MG63 (cell line): ENCODE measurements at places on chromosomes 16 and 17.

GRCh38 chr16:11256661-11257130, 692 bp upstream of the SOCS1 start:
- DNase-seq, result peak; percentile 71

GRCh38 chr16:23824909-23825308, 10.9 kb upstream of the PRKCB start:
- no peak for DNase-seq

- no peak for DNase-seq
Measured at GRCh38 chr17:79874329-79874981, 35.2 kb upstream of the CBX4 start.

DNA sequence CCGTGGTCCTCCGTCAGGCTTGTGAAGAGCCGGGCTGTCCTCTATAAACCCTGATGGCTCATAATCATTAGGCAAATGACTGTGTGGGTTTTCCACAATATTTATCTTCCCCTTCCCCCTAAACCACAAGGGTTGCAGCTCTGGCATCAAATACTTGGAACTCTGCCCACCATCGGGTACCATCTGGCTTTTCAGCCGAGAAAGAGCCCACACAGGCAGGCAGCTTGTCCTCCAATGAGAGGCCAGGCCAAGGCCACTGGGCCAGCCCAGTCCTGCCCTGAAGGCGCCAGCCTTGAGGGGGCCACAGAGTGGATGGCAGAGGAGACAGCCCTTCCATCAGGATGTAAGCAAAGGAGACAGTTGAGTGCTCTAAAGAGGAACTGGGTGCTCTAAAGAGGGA, 31.8 kb upstream of the NAT9 start:
- no peak for DNase-seq

DNA sequence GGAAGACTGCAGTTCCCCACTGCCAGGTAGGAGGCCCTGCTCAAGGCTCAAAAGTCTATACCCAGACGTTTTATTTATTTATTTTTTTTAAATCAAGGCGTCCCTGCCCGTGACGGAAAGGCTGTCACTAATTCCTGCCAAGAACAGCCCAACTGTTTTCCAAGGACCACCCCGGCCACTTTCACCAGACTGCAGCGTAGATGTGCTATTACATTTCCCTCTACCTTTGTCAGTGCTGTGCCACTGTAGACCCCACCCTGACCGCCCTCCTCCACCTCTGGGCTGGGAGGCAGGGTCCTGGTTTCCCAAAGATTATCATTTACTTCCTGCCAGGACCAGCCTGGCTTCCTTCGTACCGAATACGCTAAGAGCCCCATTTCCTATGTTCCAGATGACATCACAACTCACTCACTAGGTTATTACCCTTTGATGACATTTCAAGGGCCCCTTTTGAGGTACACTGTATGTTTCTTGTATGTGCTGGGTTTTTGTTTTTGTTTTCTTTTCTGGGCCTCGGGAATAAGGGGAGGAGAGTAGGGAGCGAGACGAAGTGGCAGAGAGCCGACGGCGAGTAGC, 6.3 kb upstream of the RNF227 start:
- DNase-seq, result no peak

- DNase-seq, result no peak
Measured at GRCh38 chr17:56096026-56096810, 57.1 kb upstream of the ANKFN1 start.

GRCh38 chr17:71740866-71741265, 380.0 kb upstream of the SOX9 start:
- DNase-seq, result no peak
